Muscle of arm (tissue), 14 donors: ENCODE measurements at places on chromosomes 13 and 19.
A peak's percentile ranks its signal among the peaks of the same experiment; 100 is the strongest.

DNA sequence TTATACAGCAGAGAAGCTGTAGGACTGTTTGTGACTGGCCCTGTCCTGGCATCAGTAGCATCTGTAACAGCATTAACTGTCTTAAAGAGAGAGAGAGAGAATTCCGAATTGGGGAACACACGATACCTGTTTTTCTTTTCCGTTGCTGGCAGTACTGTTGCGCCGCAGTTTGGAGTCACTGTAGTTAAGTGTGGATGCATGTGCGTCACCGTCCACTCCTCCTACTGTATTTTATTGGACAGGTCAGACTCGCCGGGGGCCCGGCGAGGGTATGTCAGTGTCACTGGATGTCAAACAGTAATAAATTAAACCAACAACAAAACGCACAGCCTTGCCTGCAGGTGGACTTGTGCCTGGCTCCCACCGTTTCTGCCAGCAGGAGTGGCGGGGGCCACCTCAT is 27.3 kb upstream of the LDLR start:
- no peak for DNase-seq

DNA sequence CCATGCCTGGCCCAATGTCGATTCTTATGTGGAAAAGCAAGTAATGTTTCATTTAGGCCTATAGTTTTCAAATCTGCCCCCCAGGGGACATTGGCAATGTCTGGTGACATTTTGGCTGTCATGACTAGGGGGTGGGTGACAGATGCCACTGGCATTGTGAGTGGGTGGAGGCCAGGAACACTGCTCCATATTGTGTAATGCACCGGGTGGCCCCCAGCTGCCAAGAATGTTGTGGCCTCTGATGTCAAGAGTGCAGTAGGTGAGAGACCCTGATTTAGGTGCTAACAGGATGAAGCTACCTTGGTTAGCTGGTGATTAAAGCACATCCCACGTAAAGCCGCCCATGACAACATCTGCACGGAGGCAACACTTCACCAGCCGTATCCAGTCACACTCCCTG is 10.8 kb downstream of the C19orf44 start:
- DNase-seq: no peak

- DNase-seq: no peak
These were observed 12.7 kb downstream of the SMIM24 start for GRCh38 chr19:3467437-3468198.

- no peak for DNase-seq
These were observed 10.7 kb downstream of the SBNO2 start for GRCh38 chr19:1163283-1163933.

DNA sequence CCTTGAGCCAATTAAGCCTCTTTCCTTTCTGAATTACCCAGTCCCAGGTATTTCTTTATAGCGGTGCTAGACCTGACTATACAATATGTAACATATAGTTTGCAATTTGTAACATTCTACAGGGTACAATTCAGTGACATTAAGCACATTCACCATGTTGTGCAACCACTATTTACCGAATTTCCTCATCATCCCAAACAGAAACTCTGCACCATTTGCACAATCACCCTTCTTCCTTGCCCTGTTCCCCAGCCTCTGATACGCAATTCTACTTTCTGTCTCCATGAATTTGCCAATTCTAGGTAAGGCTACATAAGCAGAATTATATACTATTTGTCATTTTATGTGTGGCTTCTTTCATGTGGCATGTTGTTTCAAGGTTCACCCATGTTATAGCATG is 13.7 kb upstream of the SIGLEC10 start:
- no peak for DNase-seq

DNA sequence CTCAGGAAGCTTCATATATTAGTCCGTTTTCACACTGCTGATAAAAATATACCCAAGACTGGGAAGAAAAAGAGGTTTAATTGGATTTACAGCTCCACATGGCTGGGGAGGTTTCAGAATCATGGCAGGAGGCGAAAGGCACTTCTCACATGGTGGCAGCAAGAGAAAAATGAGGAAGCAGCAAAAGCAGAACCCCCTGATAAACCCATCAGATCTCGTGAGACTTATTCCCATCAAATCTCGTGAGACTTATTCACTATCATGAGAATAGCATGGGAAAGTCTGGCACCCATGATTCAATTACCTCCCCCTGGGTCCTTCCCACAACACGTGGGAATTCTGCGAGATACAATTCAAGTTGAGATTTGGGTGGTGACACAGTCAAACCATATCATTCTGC is 23.1 kb downstream of the FLT3 start:
- DNase-seq: no peak

- DNase-seq: peak; percentile 57
These were observed 587 bp downstream of the TMEM238 start for GRCh38 chr19:55383279-55384130.

DNA sequence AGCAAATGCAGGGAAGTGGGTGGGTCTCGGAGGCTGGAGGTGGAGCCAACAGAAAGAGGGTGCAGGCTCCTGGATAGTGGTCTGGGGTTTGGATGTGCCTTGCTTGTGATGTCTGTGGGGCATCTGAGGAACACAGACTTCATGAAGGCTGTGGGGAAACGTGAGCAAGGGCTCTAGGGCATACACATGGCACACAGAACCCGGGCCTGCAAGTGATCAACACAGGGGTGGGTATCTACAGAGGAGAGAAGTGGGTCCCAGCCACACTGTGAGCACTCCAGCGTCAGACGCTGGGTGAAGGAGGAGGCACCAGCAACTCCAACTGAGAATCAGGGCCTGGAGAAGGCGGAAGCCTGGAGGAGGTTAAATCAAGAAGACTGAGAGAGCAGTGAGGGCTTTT is 5.4 kb upstream of the UBE2M start:
- no peak for DNase-seq

GRCh38 chr19:18286973-18287635 is 5.7 kb upstream of the JUND start:
- no peak for DNase-seq

DNA sequence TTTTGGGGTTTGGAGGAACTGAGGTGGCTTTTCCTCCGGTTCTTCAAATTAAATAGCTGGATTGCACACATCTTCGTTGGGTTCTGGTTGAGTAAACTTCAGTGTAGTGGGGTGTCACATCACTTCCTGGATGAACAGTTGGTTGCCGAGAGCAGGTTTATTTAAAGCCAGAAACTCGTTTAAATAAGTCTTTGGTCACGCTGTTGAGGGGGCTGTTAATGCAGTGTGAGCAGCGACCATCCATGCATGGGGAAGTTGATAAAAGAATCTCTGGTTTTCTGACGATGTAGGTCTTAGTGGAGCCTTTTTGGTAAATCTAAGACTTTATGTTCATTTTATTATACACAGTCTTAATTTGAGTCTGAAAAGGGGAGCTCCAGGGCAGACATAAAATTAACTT is 351.2 kb upstream of the ARGLU1 start:
- no peak for DNase-seq

DNA sequence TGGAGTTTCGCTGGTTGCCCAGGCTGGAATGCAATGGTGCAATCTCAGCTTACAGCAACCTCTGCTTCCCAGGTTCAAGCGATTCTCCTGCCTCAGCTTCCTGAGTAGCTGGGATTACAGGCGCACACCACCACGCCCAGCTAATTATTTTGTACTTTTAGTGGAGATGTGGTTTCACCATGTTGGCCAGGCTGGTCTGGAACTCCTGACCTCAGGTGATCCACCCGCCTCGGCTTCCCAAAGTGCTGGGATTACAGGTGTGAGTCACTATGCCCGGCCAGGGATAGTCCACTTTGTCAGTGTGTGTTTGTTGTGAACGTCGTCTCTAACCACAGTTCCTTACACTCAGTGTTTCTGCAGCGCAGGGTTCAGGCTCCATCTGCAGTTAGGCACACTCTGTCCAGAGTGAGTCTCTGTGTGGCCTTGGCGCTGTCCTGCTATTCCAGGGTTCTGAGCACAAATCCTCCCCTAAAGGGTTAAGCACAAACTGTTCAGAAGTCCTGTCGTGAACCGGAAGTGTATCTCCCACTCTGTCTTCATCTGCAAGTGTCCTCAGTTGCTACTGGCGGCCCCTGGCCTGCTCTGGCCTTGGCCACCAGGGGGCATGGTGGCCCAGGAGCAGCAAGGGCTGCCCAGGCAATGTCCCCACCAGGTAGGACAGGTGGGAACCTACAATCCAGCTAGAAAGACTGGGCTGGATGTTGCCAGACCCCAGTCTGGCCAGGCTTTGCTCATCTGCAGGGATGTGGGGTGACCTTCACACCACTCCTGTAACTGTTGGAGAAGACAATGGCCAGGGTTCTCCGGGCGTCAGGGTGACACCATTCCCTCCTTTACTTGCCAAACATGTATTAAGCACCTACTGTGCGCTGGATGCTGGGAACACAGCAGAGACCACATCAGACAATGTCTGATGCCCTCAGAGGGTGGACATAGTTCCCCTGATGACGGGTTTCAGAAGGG is 38.8 kb upstream of the GATAD2A start:
- peak; percentile 43 for DNase-seq
